ENCODE measurements at places on chromosomes 3 and 15.

DNA sequence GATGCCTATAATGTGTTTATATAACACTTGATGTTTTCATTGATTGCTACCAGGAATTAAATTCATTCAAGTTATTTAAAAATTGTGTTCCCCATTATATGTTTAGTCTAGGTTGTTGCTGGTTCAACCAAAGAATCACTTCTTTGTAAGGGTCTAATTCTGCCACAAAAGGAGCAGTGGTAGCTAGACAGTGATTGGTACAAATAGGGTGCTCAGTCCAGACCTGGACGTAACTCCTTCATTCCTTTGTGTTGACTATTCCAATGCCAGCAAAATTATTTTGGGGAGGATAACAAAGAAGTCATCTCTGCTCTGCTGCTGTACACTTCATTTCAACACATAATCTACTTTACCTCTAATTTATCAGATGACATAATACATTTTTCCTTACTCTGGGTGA lies 1.2 kb downstream of the CHMP2B start:
- no peak for DNase-seq

- no peak for DNase-seq
These were observed 11.4 kb upstream of the VGLL3 start for GRCh38 chr3:87002346-87002745.

DNA sequence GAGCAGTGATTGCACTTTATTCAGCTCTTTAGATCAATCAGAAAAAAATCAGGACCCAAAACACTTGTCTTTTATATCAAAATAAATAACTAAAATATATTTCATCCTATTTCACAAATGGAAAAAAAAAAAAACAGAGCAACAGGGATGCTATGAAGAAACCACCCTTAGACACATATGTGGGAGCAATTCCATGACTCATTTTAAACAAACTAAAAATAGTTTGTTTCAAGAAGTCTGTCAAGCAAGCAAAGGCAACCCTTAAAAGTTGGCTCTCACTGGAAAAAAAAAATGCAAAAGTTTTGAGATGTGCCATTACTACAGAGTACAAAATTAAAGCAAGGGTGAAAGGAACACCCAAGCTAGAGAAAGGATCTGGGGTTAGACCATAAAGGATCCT lies 5.7 kb downstream of the ATP13A3 start:
- no peak for DNase-seq

- DNase-seq: no peak
These were observed 19.4 kb upstream of the ADPGK start for GRCh38 chr15:72803006-72803405.

DNA sequence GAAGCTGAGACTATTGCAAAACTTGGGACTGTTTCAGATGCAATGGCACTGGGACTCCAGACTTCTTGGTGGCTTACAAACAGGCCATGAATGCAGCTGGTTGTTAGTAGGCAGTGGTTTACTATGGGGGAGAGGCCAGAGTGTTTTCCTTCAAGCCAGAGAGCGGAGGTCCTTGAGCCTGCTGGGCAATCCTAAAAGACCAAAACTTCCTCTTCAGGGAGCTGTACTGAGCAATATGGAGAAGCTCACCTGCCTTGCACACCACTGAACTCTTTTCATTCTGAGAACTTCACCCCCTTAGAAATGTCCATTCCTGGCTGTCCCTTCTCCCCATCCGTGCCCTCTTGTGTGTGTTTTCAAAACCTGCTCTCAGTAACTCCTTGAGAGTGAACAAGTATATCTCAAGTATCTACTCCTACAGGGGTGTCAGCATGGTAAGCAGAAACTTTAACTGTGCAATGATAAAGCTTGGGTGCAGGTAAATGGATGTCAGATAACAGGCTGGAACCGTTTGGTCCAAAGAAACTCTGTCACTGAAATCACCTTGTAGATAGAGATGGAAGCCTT lies 213.9 kb downstream of the CLSTN2 start:
- no peak for DNase-seq

GRCh38 chr3:119902061-119902460 lies 120.2 kb downstream of the NR1I2 start:
- no peak for DNase-seq

DNA sequence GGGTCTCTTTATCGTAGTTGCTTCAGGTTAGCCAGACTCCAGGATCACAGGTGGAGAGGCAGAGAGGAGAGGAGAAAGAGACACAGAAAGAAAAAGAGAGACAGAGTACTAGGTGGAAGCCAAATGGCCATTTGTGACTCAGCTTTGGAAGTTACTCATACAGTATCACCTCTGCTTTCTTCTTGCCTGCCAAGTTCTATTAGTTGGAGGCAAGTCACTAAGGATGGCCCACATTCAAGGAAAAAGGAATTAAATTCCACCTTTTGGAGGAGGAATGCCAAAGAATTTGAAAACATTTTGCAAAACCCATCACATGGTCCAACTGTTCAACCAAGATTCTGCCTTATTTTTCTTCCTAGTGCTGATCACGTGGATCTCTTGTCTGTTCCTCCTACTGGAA lies 291.1 kb downstream of the CHL1 start:
- no peak for DNase-seq

DNA sequence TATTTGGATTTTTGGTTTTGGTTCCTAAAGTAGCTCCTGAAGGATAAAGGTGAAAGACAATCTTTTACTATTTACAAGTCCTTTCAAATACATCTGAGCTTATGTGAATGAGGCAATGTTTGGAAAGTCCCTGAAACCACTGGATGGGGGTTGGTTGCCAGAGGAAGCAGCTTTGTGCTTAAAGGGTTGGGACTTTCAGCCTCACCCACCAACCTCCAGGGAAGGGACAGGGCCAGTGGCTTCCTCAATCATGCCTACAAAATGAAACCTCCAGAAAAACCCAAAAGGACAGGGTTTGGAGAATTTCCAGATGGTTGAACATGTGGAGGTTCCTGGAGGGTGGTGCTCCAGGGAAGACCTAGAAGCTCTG lies 20.9 kb upstream of the ABHD17C start:
- DNase-seq: no peak

DNA sequence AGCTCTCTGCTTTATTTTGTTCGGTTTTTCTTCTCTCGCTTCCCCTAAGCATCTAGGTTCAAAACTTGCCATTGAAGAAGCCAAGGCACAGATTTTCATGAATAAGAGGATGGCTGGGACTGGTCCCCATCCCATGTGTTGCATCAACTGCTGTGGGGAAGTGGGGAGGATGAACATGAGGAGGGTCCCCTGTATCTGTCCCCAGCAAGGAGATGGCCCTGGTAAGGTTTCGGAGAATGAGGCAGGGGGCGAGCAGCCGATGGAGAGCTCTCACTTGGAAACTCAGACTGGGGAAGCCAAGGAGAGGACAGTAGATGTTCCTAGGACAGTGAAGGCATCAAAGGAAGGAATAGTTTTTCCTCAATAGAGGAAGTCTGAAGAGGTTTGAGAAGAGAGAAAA lies 142.0 kb upstream of the ATP2B2 start:
- DNase-seq: no peak

GRCh38 chr3:114962189-114962588 lies 184.9 kb downstream of the ZBTB20 start:
- no peak for DNase-seq

GRCh38 chr3:150666167-150666566 lies 37.6 kb downstream of the ERICH6 start:
- no peak for DNase-seq

GRCh38 chr3:13883681-13884080 lies 3.8 kb upstream of the WNT7A start:
- DNase-seq: no peak

GRCh38 chr3:65758876-65759598 lies 279.7 kb downstream of the MAGI1 start:
- no peak for DNase-seq

DNA sequence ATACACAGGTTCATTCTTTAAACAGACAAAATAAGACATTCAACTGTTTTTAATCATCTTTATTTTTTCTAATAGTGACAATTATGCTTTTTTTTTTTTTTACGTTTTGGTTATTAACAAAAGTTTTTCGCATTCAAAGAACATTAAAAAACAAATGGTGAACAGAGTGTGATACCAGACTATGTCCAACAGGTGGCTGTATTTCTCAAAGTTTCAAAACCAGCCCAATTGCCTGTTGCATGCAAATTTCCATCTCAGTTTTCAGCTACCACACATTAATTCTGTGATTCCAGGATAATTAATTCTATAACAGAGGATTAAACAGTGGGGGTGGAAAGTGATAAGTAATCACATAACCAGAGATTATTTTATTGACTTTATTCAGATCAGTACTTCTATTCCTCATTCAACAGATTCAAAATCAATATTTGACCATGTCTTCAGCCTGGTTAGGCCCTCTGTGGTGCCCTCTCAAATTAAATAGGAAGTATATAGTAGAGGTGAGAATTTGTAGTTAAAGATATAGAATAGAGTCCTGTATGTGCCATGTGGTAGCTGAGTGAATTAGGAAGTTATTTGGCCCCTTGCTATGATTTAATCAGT lies 122.2 kb upstream of the DCBLD2 start:
- no peak for DNase-seq

DNA sequence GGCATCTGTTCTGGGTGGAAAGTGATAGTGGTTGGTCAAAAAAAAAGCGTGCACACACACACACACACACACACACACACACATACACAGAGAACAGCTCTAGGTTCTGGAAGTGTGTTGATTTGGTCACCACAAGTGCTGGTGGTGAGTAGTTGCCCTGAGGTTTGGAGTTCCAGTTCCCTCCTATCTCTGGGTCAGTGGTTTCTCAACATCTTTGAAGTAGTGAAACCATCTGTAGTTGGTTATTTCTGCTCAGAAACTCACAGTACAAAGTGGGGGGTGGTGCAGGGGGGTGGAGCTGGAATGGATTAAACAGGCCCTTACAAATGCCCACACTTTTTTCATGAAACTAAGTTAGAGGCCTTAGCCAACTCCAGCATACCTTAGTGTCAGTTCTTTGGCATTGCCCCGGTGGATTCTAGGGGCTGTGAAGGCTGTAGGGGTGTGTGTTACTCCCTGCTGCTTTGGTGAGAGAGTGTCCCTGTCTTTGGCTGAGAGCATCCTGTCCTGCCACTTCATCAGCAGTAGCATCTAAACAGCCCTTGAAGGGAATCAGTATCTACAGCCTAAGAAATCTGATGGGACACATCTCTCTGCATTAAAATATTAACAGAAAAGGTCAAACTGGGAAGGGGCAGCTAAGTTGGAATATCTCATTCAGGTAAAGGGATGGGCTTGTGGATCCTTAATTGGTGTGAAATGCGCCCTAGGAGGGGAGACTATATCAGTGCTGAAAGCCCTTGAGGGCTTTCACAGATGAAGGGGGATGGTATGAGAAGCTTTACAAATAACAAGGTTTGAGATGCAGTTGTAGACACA lies 20.6 kb downstream of the SMAD3 start:
- no peak for DNase-seq

DNA sequence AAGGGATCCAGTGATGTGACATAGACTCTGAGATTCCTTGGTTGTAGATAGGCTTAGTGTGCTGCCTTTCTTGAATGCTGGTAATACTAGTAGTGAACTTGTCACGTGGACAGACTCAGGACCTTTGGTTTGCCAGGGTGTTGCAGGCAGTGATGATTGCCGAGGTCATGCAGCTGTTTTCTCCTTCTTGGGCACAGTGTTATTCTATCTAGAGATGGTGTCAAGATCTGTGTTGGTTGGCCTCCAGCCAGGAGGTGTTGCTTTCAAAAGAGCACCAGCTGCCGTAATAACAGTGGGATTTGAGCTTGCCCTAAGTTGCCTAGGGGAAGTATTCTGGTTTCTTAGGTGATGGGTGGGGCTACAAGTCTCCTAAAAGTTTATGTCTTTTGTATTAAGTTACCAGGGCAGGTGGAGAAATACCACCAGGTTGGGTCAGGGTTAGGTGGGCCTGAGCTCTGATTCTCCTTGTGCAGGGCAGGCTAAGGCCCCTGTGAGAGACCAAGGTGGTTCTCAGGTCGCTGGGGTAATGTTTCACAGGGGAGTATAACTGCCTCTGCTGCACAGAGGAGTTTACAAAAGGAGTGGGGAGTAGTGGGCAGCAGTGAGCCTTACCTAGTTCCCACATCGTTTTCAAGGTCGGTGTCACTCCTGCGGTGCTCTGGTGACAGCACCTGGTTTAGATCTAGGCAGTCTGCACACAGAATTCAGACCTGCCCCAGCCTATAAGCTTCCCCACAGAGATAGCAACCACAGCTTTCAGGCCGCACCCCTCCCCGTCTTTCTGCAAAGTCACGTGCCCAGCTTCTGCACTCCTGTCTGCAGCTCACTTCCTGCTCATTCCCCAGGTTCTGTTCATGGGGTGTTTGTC lies 350.3 kb downstream of the DOCK3 start:
- DNase-seq: peak; percentile 33

GRCh38 chr15:41581110-41581509 lies 22.1 kb downstream of the TYRO3 start:
- no peak for DNase-seq

DNA sequence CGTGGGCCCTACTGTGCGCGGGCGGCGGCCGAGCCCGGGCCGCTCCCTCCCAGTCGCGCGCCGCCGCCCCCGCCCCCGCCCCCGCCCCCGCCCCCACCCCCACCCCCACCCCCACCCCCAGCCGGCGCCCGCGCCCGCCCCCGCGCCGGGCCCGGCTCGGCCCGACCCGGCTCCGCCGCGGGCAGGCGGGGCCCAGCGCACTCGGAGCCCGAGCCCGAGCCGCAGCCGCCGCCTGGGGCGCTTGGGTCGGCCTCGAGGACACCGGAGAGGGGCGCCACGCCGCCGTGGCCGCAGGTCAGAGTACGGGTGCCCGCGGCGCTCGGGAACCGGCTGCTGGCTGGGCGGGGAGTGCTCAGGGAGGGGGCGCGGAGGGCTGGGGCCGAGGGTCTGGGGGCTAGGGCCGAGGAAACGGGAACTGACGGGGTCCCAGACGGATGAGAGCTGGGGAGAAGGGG lies 1.1 kb upstream of the PPARG start:
- no peak for DNase-seq

DNA sequence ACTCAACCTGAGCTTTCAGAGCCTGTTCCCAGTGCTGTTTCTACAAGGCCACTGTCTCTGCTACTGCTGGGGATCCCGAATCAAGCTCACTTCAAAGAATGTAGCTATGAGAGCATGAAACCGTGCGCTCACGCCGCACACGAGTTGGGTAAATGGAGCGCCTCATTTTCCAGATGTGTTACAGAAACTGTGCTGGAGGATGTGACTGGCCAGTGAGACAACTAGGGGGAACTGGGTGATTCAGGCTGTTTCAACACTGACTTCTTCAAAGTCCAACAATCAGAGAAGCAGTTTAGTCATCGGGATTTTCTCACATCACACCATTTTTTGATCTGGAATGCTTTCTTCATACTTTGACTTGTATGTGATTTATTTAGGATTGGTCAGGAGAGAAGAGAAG lies 3.5 kb downstream of the ZNF710 start:
- no peak for DNase-seq

Measured in stimulated activated CD8-positive, alpha-beta memory T cell treated with anti-CD3 and anti-CD28 coated beads, Interleukin-4, amount 100 ng/mL, for 4 hours (primary cell).